ENCODE measurements at places on chromosomes 5 and 9.

DNA sequence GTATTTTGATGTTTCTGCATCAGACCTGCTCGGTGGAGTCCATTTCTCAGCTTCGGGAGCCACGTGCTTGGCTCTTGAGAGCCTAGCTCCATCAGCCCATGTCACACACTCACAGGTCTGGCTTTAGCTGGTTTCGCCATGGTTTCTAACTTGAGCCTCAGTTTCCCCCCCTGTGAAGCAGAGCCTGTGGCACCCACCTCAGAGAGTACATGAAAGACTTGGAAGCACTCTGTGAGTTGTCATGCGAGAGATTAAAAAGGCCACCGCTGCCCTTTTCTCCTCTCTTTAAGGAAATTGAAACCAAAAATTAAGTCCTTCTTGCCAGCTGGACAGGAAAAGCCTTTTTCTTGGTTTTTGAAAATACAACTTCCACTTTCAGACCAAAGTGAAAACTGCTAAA, 8.8 kb downstream of the TENT4A start:
- DNase-seq = peak; percentile 75

DNA sequence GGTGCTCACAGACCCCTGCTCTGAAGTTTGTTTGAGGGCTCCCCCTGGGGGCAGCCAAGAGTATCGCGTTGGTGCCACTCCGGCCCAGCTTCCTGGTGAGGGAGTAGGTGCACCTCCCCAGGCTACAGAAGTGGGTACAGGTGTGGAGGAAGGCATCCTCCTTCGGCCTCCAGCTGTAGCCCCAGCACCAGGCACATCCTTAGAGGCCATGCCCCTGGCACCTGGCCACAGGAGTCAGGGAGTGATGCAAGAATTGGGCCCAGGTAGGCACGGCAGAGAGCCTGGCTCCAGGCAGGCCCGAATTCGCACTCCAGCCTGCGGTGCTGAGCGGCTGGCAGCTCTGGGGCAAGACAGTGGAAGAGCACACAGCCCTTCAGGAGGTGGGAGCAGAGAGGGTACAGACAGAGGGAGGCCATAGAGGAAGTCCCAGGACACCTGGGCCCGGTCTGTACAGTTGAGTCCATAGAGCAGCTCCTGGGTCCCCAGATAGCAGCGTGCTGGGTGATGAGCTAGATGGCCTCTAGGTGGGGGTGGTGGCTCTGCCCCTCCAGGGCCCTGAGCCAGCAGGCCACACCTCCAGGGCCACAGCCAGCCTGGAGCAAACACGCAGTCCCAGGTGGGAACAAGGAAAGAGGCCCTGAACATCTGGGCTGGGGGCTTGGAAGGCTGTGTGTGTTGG, 2.4 kb downstream of the SAPCD2 start:
- peak; percentile 89 for DNase-seq

- no peak for DNase-seq
These were observed 33.0 kb upstream of the SLC1A3 start for GRCh38 chr5:36573438-36573837.

- no peak for DNase-seq
These were observed 313.1 kb downstream of the DTWD2 start for GRCh38 chr5:118675247-118675646.

DNA sequence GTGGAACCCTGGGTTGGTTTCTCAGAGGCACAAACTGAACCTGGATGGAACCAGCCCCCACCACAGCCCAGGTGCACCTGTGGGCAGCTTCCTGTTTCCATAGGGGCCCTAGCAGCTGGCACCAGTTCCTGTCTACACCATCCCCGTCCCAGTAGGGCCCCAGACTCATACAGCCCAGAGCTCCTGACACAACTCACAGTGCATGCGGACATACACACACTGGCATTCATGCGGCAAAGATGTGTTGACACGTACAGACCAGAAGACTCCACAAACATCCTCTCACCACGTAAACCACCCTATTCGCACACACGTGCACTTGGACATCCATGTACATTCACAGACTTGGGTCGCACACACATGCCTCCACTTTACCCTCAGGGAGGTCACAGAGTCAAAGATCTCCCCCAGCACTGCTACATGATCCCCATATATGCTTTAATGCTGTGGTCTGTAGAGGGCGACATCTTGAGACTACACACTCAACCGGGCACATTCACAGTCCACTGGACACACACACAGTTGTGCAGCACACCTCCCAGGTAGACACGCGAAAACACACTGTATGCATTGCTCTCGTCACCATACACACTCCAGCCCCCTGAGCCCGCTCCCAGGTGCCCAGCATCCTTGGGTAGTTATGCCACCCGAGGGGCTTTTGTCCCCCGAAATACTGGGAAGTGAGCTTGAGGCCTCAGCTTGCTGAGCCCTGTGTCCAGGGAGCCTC, 22.4 kb downstream of the CXXC5 start:
- peak; percentile 88 for DNase-seq

DNA sequence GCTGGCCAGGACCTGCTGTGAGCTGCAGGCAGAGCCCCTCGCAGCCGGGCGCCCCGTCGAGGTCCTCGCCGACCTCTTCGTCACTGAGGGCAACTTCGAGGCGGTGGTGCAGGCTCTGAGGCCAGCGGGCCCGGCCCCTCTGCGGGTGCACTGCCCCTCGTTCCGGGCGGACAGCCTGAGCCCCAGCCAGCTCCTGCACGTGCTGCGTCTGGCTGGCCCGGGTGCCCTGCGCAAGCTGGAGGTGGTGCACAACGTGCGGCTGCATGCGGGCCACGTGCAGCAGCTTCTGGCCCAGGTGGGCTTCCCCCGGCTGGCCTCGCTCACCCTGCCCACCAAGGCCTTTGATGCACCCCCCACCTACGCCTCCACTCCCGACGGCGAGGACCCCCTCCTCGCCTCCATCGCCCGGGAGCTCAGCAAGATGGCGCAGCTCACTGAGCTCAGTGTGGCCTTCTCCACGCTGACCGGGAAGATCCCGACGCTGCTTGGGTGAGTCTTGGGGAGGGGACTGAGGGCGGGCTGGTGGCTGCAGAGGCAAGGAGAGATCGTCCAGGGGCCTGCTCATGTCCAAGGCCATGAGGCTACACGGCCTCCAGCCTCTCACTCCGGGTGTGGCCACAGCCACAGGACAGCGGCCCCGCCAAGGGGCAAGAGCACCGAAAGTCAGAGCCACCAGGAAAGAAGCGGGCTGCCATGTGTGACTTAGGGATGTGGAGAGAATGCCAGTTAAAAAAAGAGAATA, 825 bp downstream of the LRRC14B start:
- DNase-seq = no peak

- DNase-seq = no peak
These were observed 531.7 kb upstream of the C9orf72 start for GRCh38 chr9:28105001-28105400.

DNA sequence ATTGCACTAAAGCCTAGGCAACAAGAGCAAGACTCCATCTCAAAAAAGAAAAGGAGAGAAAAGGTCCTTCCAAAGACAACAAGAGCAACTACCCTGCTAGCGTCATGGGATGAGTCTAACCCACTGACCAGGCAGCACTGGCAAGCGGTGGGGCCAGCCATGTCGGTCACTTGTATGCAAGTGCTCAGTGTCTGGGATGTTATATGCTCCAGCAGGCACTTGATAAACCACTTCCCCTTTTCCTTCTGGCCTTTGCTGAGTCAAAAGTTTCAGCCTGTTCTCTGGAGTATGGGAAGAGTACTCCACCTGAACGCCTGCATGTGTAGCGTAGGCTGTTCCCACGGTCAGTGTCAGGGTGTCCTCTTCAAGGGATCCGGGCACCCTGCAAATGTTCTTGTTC, 9.2 kb upstream of the MXD3 start:
- DNase-seq = peak; percentile 91
